ENCODE measurements at places on chromosomes 11 and 22.

- no peak for DNase-seq
Measured at GRCh38 chr11:74050465-74050864, 41.6 kb upstream of the UCP3 start.

- DNase-seq, result no peak
Measured at GRCh38 chr11:62048100-62048499, 75.7 kb upstream of the INCENP start.

- DNase-seq, result no peak
Measured at GRCh38 chr11:45341372-45341771, 55.2 kb upstream of the SYT13 start.

DNA sequence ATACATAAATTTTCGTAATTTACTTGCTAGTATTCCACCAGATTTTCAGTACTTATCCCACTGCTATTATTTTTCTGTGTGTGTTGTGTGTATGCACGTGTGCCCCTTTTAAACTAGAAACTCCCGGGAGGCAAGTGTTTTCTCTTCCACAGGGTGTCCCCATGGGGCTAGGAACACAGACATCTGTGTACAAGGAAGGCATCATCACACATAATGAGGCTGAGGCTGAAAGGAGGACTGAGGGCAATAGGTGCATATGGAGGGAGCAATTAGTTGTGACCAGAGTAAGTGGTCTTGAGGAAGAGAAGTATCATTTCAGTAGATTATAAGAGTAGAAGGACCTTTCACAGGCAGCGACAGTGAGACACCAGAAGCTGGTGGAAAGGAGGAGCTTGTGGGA lies 2.1 kb upstream of the DPAGT1 start:
- no peak for DNase-seq

DNA sequence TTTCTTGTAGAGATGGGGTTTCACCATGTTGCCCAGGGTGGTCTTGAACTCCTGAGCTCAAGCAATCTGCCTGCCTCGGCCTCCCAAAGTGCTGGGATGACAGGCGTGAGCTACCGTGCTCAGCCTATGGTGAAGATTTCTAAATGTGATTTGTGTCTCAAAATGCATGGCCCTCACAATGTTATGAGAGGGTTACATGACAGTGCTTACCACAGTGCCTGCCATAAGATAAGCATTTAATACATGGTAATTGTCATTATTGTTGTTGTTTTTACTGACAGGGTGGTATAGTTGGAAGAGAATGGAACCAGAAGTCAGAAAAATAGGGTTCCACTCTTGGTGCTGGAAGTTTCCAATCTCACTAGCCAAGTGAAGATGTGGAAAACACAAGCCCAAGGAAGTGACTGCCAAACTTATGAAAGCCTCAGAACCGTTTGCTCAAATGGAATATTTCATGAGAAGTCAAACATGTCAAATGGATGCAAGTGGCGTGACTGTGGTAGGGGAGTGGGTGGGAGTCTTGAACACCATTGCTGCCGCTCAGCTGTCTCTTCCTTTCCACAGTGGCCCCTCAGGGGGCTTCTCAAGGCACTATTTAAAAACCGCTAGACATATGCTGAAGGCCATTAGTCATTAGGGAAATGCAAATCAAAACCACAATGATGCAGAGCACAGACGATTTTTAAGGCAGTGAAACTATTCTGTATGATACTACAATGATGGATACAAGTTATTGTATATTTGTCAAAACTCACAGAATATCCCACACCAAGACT lies 29.1 kb upstream of the LMO2 start:
- DNase-seq, result no peak

DNA sequence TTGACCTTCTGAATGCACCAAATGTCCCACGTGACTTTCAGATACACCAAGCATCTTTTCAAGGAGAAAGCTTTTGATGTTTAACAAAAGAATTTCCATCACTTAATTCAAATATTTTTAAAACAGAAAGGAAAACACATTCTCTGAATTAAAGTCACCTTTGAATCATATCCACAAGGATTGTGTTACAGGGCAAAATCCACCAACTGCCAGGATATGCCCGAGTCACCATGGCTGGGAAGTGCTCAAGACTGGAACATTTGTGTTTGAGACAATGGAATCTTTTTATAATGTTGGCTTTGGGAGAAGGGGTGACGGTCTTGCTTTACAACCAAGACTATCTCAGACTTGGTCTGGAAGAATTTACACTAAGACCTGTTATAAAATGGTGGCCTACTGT lies 40.8 kb downstream of the BID start:
- DNase-seq, result no peak

GRCh38 chr11:28009996-28010395 lies 98.0 kb downstream of the KIF18A start:
- DNase-seq, result no peak

GRCh38 chr22:48241658-48242057 lies 1479.2 kb downstream of the TBC1D22A start:
- DNase-seq, result no peak

DNA sequence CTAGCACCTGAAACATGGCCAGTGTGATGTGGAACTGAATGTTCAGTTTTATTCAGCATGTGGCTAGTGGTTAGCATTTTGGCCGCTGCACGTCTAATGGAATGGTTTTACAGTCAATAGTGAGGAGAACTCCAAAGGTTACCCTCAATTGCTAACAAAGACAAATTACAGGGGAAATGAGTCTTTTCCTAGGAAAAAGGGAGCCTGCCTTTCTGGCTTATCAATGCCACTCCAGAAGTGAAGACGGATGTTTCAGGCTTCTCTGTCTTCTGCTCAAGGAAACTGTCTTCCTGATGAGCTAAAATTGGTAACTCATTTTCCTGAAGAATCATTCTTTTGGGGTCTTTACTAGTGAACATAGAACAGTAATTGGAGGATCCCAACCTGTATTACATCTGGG lies 84.3 kb upstream of the CRTAM start:
- no peak for DNase-seq

DNA sequence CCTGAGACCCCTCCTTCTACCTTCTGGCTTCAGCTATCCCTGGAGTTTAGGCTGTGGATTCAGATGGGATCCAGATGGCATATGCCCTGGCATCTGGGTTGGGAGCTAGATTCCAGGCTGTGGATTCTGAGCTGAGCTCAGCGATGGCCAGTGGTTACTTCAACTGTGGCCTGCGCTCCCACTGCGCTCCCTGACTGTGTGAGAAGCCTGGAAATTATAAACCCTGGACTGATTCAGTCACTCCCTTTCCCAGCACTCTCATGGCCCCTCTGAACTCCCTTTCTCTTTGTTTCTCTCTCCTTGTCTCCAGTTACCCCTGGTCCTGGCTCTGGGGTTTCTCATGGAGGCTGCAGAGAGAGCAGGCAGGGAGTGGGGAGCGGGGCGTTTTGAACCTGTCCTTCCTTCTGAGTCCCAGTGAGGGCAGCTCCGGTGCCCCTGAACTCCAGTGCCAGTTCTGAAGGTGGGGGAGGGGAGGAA lies 4.8 kb downstream of the ARHGEF17 start:
- DNase-seq, result no peak

GRCh38 chr11:72038491-72038890 lies 39.8 kb downstream of the IL18BP start:
- no peak for DNase-seq

DNA sequence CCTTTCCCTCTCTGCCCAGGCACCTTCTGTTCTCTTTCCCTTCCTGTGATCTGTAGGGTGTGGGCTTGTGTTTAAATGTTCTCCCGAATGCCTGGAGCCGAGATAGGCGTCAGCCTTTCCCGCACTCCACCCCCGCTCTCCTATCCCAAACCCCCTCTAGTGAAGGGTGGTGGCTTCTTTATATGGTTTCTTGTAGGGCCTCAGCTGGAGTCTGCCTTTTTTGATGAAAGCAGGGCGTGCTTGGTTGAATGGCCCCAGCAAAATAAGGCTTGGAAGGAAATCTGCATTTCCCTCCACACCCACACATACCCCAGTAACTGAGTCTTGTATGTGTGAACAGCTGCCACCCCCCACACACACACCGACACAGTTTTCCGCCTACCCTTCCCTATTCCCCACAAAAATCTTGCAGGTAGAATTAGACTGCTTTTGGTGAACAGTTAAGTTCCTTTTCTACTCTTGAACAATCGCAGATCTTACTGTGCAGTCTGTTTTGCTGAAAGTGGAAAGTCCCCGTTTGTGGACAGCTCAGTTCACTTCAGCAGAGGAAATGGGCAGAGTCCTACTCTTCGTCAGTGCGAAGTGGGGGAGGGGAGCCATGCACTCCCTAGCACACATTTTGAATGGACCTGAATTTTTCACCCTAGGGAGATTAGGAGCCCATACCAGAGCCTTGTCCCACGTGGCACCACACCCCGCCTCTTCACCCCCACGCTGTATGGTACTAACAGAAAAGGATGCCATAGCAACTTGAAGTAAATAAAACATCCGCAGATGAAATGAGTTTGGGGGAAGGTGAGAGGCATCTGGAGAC lies 25.5 kb upstream of the GRK2 start:
- DNase-seq, result peak; percentile 80

DNA sequence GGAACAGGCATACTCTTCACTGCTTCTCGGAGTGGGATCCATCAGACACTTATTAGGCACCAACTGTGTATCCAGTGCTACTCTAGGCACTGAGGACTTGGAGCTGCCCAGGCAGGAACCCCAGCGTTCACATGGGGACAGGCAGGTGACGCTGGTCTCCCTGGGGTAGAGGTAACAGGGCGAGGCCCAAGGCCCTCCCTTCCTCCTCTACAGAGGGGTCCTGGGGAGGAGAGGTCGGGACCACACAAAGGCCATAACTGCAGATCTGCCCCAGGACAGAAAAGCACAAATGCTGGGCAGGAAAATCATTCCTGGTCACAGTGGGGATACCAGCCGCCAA lies 262.2 kb downstream of the BRD1 start:
- no peak for DNase-seq

DNA sequence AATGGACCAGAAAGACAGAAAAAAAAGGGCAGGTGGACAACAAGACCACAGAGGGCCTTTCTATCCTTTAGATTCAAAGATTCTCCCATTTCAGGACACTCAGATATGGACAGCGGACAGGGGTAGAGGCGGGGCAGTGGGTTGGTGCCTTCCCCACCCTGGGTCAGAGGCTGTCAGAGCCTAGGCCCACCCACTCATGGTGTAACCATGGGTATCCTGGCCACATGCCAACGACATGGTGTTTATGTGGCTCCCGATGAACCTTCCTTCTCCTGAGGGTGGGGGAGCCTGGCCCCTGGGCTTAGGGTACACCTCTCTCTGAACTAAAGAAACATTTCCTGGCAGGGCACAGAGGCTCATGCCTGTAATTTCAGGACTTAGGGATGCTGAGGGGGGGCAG lies 14.3 kb upstream of the P2RY2 start:
- no peak for DNase-seq

DNA sequence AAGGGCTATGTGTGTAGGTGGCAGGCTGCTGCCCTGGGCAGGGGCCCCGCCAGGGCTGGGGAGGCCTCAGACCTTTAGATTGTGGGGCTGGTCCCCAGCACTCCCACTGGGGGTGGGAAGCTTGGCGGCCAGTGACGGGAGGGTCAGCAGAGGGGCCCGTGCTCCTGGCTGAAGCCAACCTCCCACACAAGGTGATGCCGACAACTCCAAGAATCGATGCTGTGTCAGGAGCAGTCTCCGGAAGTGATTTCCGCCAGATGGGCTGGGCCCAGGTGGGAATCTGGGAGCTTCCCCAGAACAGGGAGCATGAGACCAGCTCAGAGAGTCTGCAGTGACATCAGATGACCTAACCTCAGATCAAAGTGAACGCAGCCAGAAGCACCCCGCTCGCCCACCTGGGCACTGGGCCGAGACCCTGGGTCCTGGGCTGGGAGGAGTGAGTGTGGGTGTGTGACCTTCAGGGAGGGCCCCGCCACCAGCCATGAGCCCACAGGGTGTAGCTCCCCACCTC lies 7.7 kb downstream of the TRPM5 start:
- no peak for DNase-seq

DNA sequence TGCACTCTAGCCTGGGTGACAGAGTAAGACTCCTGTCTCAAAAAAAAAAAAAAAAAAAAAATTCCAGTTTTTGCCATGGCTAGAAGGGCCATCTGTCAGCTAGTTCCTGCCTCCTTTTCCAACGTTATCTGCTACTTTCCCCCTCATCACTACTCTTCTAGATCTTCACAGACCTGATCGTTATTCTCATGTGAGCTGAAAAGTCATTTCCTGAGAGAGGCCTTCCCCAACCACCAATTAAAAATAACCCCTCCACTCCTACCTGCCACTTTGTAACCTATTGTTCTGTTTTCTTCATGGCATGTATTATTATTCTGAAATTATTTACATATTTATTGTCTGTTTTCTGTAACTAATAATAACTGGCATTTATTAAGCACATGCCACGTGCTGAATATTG lies 24.2 kb downstream of the SGSM3 start:
- DNase-seq, result no peak

DNA sequence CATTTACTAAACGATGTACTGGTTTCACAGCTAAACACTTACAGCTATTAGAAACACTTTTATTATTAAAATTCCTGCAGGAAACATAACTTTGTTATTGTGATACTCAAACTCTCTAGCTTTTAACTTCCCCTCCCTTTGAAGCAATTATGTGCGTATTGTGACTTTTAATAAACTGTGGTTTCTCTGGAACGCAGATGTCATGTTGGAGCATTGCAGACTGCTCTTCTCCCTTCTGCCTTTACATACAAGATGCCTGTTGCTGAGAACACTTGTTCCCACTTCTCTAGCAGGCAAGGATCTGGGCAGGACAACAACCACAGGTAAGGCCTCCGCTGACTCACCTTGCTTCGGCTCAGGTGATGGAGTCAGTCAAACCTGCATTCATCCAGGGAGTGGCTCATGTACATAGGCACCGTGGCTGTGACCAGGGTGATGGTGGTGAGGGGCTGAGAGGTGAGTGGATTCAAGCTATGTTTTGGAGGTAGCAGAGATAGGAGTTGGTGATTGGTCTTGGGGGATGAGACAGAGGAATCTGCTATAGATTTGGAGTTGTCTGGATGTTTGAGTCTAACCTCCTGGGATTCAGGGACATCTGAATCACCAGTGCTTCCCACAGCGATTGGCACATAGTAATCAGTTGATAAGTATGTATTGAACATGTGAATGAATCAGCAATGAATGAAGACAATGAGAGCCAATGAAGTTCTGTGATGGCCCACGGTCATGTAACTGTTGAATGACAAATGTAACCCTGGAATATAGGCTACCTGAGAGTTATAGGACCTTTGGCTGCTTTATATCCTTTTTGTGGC lies 106.0 kb downstream of the ADAMTS15 start:
- no peak for DNase-seq

- no peak for DNase-seq
Measured at GRCh38 chr11:36019005-36019596, 75.2 kb downstream of the LDLRAD3 start.

- no peak for DNase-seq
Measured at GRCh38 chr11:94658386-94658785, 91.2 kb downstream of the PIWIL4 start.

DNA sequence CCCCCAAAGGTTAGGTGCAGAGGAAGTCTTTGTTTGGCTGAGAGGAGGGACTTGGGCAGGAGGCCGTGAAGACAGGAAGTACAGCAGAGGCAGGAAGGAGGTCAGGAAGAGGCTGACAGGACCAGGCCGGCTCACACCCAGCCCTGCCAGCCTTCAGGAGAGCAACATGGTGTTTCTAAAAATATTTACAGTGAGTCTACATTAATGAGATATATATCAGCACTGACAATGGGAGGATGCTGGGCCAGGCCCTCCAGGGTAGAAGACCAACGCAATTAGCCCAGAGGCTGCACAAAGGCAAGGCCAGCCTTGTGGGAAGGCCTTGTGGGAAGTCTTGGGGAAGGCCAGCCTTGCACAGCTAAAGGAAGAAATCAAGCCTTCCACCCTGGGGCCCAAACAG lies 7.9 kb upstream of the APLNR start:
- DNase-seq, result no peak

Data from effector memory CD8-positive, alpha-beta T cell (primary cell).